GF-D8 (cell line): ENCODE measurements at places on chromosomes 12 and 14.

GRCh38 chr12:16155938-16156337 is 121.5 kb downstream of the SLC15A5 start:
- DNase-seq, result no peak

DNA sequence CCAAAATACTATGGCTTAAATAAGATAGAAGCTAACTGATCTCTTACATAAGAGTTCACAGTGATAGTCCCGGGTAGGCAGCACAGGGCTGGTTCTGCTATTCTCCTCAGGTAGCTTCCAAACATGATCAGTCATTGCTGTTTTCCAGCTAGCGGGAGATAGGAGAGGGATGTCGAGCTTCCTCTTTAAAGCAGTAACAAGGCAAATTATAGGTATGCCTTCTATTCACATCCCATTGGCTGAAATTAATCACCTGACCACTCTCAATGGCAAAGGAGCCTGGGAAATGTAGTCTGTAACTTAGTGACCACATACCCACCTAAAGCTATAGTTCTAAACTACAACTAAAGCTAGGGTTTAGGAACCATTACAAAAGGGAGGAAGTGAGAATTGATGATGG is 34.5 kb upstream of the VRK1 start:
- DNase-seq, result no peak

GRCh38 chr12:131048611-131048990 is 94.9 kb downstream of the ADGRD1 start:
- DNase-seq, result no peak

DNA sequence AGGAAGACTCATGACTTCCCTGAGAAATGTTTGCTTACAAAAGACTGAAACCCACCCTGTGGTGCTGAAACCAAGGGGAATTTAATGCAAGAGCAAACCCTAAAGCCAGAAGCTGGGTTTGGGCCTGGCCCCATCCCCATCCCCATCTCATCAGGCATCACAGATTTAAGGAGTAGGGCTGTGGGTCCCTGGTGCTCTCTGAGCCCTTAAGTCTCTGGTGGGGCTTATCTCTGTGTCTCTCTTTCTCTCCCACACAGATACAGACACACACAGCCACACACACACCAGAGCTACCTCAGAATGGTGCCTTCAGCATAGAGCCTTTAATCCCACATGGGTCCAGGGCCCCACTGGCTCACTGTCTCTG is 237.1 kb downstream of the SLC41A2 start:
- DNase-seq, result no peak
